Omental fat pad (tissue), 4 donors: ENCODE measurements at places on chromosomes 7 and 10.

- DNase-seq = no peak
Observed at GRCh38 chr7:143408252-143408685, 387 bp downstream of the EPHA1 start.

DNA sequence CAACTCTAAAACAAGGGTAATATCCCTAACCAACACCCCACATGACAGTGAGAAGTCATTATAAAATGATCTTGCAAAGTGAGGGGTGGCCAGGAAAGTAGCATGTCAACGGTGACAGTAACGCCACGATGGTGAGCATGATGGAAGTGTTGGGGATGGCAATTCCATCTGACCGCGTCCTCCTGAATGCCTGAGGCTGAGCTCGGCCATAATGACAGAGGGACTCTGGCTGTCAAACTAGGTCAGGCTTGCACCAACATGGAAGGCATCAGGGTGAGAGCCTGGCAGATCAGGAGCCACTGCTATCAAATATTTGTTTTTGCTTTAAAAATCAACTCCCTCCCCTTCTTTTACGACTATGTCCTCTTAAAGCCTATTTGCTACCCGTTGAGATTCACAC lies 55.7 kb upstream of the EFCAB10 start:
- no peak for DNase-seq

GRCh38 chr7:105656922-105657521 lies 75.7 kb upstream of the EFCAB10 start:
- peak; percentile 55 for DNase-seq

GRCh38 chr10:7161484-7162250 lies 249.2 kb downstream of the SFMBT2 start:
- no peak for DNase-seq

GRCh38 chr10:36688717-36689116 lies 436.7 kb upstream of the ANKRD30A start:
- no peak for DNase-seq

GRCh38 chr10:87973635-87974034 lies 110.2 kb downstream of the PTEN start:
- no peak for DNase-seq

DNA sequence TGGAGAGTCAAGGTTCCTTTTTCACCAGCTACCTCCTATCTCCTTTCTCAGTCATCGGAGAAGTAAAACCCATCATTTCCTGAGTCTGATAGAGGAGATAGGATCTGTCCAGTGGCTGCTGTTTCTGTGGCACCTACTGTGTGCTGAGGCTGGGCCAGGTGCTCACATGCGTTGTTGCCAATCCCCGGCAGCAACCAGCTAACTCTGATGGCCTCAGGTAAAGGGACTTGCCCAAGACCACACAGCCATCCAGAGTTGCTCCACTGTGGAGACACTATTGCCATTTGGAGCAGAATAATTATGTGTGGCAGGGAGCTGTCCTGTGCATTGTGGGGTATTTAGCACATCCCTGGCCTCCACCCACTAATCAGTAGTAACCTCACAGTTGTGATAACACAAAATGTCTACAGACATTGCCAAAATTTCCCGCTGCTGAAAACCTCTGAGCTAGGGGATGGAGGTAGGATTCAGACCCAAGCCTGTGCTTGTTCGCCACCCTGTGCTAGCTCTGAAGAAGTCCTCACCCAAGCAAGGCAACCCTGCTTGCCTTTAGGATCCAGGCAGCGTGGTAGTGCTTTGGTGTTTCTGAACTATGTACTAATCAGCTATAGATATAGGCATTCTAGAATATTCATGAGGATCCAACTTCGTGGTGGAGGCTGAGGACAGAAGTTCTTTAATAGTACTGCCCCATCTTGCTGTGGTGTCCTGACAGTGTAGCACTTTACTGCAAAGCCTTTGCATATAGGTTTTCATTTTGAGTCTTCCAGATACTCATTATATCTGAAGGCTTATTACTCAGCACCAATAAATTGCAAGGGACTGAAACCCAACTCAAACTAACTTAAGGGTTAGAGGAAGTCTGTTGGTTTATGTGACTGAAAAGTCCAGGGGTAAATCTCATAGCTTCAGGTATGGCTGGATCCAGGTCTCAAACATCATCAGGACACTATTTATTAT lies 164.6 kb downstream of the GRK5 start:
- DNase-seq = no peak

DNA sequence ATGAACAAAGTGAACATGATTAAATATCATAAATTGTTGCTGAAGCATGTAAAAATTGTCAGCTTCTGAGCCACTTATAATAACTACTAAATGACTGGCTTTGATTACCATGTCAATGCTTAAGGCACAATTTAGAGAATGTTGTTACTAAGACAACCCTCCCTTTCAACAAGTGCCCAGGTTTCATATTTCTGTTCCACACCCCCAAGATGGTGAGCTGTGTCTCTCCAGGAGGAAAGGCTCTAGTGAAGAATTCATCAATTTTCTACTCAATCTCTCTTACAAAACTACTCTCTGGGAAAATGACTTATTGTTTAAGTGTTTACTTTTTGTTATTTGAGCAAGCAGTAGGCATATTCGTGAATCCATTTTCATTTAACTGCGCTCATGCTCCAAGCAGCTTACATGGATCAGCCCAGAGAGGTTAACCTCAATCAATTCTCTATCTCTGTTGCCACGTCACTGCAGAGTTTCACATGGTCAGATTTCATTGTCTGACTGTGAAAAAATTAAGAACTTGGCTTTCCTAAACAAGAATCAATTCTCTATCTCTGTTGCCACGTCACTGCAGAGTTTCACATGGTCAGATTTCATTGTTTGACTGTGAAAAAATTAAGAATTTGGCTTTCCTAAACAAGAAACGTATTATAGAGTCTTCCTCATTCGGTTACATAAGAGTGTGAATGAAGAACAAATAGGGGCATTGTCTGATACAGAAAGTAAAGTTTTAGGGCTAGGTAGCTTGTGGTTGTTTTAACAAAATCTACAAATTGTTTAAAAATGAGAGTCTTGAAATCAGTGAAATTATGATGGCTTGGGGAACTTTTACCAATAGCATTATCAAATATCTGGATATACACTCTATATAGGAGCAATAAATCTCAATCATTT lies 49.7 kb downstream of the CCDC71L start:
- no peak for DNase-seq

DNA sequence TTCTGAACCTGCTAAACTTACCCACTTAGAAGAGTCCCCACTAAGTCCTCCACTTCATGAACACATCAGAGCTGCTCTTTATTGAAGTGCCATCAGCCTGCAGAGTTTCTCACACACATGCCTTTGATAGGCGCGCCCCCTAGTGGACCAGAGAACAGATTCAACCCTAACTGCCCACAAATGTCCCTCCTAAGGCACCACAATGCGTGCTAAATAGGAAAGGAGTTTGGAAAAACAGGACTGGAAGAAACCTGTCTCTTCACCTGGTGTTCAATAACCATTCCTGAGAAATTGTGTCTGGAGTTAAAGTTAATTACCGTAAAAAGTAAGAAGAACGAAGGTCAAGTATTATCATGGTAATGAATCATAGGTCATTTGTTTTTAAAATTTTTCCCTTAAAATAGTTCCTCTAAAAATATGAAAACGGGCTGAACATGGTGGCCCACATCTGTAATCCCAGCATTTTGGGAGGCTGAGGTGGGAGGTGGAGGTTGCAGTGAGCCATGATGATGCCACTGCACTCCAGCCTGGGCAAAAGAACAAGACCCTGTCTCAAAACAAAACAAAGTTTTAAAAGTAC lies 249.7 kb downstream of the ELMO1 start:
- DNase-seq = peak; percentile 90
